Stimulated activated CD4-positive, alpha-beta T cell treated with anti-CD3 and anti-CD28 coated beads, Interleukin-2, amount 100 ng/mL, for 24 hours (primary cell): ENCODE measurements at places on chromosomes 5 and 9.

GRCh38 chr9:81976351-81976750 lies 12.2 kb upstream of the SPATA31D1 start:
- DNase-seq, result no peak

DNA sequence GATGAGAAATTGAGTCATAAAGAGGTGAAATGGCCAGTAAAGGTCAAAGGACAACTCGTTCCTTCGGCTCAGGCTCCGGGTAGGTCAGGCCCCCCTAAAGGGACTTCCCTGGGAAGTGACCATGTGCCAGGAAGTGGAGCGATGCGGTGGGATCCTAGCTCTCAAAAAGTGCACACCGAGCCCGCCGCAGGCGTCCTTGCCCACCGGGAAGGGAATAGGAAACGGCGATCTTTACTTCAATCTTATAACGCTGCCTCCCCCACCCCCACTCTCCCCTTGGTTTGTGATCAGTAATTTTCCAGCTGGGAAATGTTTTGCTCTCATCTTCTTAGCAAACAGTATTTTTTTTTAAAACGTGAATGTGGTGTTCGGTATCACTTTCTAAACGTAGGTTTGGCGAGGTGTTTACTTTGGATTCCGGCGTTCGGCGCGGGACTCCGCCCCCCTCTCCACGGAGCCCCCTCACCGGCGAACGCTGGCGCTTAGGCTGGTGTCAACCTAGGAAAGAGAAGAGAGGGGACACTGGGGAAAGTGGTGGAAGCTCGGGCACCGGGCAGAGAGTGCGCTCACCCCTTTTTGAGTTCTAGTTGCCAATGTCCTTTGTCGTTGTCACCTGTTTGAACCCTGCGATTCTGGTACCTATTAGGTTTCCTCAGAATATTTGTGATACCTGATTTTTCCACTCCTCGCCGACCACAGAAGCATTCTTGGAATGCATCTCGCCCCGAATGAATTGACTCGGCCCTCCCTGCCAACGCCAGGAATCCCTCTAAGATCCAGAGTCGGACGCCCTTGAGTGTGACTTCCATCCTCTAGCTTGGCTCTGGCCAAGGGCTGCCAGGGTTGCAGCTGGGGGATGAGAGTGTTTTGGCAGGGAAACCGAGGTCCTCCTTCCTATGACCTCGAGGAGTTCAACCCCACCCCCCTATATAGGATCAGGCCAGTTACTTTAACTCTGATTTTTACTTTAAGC lies 1.8 kb upstream of the KLF4 start:
- DNase-seq, result no peak

DNA sequence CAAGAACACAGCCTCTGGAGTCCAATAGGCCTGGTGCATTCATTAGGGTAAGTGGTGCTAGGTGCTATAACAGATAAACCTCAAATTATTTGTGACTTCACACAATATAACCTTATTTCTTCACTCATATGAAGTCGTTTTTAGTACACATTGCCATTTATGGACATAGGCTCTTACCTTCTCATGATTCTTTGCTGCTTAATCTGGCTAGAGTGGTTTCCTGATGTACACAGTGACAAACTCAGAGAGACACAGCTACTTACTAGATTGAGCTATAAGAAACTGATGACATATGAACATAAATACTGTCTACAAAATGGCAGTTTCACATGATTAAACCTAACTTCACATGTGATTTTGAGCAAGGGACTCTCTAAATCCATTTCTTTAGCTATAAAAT lies 14.2 kb upstream of the SUB1 start:
- no peak for DNase-seq

DNA sequence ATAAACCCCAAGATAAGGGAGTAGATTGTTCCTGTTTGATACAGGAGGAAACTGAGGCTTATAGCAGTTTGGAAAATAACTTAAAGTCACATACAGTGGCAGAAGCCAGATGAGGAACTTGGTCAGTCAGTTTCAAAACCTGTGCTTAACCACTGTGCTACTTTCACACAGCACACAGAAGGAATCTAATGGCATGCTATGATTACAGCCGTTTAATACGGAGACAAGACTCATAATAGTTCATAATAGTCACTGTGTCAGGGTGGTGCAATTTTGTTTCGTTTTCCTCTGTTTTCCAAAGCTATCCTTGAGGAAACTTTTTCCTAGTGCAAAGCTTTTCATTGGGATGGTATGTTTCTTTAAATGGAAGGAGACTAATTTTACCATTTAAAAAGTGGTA lies 112.3 kb downstream of the GCNT1 start:
- DNase-seq, result no peak

DNA sequence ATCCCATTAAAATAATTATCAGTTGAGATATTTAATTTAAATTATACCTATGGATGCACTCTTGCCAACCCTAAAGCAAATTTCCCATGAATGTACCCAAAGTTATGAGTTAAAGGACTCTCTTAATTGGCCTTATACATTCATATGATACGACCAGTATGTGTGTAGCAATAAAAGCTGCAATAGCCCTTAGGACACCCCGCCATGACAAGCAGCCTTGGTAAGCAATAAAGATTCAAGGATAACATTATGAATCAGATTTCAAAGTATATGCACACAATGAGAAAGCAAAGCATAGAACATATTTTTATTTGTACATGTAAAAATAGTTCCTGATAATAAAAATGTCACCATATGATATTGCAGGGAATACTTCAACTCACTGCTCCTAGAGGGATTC lies 1699.3 kb upstream of the CDH9 start:
- no peak for DNase-seq

- no peak for DNase-seq
Observed at GRCh38 chr5:142156839-142157463, 48.4 kb downstream of the NDFIP1 start.

- peak; percentile 17 for DNase-seq
Observed at GRCh38 chr9:105127863-105128220, 116.6 kb upstream of the SLC44A1 start.

DNA sequence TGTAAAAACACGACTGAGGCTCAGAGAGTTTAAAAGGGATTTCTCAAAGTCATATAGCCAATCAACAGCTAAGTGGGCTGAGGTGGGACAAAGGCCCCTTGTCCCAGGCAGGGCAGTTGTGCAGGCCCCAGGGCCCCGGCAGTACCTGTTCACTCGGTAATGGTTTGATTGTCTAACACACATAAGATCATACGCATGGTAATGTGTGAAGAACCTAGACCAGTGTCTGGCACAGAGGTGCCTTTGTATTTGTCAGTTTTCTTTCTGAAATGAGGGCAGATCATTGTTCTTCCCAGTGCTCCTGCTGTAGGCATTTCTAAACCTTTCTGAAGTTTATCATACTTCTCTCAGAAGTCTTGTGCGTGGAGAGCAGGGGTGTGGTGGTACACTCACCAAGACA lies 66.8 kb downstream of the IPPK start:
- DNase-seq, result no peak

DNA sequence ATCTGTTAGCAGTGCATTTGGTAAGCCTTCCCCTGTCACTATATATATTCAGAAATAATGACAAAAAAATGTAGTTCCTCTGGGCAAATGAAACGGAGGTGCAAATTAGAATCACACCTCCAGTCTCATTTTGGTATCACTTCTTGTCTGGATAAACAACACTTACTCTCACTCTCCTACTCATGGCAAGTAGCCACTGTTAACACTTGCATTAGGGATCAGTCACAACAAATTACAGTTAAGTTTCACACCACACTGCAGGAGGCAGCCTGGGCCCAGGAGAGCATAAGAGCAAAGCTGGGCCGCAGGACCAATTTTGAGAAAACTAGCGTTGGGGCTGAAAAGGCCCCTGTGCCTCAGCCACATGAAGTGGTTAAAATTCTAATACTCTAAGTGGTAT lies 161.0 kb downstream of the ELAVL2 start:
- no peak for DNase-seq

DNA sequence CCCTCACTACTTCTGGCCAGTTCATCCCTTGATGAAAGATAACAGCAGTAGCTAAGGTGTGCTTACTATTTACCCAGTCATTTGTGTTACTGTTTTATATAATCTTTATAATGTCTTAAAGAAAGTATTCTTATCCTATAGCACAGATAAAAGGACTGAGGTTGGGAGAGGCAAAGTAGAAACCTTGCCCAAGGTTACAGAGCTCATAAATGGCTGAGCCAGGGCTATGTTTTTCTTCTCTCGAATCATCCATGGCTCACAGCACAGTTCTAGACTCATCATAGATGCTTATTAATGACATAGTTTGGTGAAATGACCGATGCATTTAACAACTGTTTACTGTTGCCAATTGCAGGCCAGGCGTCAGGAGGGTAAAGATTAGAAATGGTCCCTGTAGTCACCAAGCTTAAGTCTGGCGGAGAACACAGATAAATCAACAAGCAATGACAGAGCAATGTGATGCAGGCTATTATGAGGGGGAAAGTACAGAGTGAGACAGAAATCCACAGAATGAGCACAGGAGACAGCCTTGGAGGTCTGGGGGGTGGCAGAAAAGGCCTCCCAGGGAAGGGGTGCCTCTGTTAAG lies 65.6 kb upstream of the ZNF622 start:
- no peak for DNase-seq

GRCh38 chr5:172754596-172755356 lies 16.2 kb downstream of the DUSP1 start:
- no peak for DNase-seq

- no peak for DNase-seq
Observed at GRCh38 chr5:142874540-142874939, 104.4 kb downstream of the ARHGAP26 start.

- no peak for DNase-seq
Observed at GRCh38 chr5:1077026-1077425, 34.8 kb downstream of the SLC12A7 start.

GRCh38 chr5:119532637-119533036 lies 80.3 kb downstream of the HSD17B4 start:
- no peak for DNase-seq

GRCh38 chr9:22332202-22332601 lies 114.4 kb upstream of the DMRTA1 start:
- no peak for DNase-seq

GRCh38 chr9:6986141-6986815 lies 228.5 kb downstream of the KDM4C start:
- DNase-seq, result no peak

- no peak for DNase-seq
Observed at GRCh38 chr9:107667231-107668070, 177.9 kb upstream of the KLF4 start.

DNA sequence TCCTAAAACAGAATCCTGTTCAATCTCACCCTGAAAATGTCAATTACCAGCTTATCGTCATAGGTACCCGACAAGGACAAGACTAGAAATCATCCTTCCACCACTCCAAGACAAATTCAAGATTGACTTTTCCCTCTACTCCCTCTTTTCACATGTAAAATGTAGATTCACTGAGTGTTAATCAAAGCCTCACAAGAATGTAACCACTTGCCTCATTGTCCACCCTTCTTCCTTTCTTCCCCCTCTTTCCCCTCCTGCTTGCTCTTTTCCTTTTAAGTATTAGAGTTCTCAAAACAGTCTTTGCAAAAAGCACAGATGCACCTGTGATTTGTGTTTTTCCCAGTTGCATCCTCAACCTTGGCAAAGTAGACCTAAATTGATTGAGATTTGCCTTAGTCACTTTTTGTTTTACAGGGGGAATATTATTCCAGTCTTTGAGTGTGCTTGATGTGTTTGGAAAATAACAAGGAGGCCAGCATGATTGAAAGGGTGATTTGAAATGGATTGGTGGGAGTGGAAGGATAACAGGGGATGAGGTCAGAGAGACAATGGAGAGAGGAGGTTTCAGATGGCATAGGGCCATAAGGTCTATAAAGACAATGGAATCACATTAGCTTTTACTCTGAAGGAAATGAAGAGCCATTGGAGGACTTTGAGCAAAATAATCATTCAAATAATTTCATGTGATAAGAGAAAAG lies 231.3 kb upstream of the TYRP1 start:
- no peak for DNase-seq

DNA sequence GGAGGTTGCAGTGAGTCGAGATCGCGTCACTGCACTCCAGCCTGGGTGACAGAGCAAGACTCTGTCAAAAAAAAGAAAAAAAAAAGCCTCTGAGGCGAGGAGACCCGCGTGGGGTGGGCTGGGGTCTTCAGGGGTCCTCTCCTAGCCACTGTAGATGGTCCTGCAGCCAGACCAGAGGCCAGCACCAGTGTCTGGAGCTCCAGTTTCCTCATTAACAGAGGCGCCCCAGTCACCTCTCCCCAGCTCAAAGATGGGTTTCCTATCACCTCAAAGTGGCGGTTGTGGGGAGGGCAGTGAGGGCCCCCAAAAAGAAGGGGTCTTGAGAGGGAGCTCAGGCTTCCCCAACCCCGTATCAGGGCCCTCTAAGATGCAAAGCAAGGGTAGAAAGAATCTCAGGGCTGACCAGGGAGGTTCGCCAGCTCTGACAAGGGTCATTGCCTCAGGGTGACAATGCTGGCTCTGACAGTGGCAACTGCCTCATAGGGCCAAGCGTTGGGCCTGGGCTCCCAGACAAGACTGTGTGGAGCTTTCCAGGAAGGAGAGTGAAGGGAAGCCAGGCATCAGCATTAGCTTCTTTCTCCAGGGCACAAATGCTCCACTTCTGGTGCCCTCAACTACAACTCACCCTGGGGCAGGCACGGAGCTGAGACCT lies 15.0 kb downstream of the STK10 start:
- DNase-seq, result no peak

DNA sequence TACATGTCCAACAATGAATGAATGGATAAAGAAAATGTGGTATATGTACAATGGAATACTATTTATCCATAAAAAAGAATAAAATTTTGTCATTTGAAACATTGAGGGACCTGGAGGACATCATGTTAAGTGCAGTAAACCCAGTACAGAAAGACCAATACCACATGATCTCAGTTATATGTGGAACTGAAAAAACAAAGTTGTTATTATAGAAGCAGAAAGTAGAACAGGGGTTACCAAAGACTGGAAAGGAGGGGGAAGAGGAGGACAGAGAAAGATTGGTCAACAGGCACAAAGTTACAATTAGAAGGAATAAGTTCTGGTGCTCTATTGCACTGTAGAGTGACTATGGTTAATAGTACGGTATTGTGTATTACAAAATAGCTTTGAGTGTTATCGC lies 233.8 kb downstream of the SEMA6A start:
- DNase-seq, result no peak

DNA sequence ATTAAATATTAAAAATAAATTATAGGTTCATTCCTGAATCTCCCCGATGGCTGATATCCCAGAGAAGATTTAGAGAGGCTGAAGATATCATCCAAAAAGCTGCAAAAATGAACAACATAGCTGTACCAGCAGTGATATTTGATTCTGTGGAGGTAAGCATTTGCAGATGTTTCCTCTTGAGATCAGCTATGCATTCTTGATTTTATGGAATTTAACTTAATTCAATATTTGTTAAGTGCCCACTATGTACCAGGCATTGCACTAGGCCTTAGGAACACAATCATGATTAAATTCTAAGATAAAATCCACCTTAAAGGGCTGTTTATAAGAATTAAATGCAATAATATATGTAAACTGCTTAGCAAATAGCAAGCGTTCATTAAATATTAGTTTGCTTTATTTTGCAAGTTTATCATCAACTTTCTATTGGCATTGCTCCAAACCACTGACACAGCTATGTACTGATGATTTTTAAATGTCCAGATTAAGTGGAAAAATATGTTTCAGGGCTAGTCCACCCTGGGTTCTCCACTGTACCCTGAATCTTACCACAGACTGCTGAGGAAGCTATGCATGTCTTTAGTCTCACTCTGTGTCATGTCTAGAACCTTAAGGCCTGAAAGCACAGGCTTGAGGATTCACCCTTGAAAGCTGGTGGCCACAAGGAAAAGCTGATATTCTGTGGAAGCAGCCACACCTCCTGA lies 33.2 kb downstream of the SLC22A4 start:
- no peak for DNase-seq
